H9 (cell line): ENCODE measurements at places on chromosomes 2 and 18.

DNA sequence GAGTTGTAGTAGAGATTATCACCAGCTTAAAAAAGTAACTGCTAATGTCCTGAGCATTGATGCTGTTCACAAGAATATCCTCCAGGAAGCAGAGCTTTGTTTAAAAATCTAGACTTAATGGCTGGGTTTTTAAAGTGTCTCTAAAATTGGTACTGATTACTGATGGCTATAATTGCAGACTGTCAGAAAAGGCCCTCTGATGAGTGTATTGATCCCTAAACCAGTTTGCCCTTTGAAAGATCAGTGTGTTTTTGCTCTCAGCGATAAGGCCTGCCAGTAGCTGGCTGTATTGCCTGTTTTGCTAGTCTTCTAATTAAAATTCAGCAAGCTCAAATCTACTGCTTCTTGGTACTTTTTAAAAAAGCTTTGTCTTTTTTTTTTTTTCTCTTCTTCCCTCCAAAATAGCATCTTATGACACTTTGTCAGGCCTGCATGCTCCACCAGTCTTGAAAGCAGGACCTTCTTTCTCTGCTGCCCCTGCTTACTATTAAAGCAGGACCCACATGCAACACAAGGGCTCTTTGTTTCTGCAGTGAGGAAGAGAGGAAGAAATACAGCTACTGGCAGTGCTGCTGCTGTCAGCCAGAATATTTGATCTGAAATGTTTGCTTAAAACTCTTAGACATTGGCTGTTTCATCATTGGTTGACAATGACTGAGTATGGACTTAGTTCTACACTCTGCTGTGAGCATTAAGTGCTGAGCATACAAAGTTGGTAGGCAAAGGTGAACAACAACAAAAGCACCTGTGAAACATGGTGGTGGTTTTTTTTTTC is 1.8 kb downstream of the SEC11C start:
- no peak for DNase-seq

GRCh38 chr2:54558188-54559005 is 102.3 kb downstream of the SPTBN1 start:
- peak; percentile 85 for DNase-seq

DNA sequence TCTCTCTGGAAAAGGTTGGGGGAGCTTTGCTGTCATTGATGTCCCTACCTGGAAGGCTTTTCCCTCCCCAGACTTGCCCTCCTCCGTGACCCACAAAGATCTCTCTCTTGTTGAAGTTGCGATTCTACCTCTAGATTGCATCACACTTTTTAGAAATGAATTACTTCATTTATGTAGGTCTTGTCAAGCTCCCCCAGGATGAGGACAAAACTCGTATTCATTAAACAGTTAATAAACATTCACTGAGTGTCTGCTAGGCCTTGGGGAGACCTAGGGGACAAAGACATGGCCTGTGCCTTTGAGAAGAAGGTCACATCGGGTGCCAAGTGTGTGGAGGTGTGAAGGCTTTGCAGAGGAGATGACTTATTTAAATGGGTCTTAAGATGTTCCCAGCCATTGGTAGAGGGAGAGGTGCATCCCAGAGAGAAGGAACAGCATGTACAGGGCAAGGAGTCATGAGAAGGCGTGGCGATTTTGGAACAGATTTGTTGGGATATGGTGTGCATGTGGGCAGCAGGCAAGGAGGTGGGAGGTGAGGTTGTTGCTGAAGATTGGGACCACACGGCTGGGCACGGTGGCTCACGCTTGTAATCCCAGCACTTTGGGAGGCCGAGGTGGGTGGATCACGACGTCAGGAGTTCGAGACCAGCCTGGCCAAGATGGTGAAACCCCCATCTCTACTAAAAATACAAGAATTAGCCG is 9.8 kb upstream of the YWHAQ start:
- DNase-seq, result no peak

DNA sequence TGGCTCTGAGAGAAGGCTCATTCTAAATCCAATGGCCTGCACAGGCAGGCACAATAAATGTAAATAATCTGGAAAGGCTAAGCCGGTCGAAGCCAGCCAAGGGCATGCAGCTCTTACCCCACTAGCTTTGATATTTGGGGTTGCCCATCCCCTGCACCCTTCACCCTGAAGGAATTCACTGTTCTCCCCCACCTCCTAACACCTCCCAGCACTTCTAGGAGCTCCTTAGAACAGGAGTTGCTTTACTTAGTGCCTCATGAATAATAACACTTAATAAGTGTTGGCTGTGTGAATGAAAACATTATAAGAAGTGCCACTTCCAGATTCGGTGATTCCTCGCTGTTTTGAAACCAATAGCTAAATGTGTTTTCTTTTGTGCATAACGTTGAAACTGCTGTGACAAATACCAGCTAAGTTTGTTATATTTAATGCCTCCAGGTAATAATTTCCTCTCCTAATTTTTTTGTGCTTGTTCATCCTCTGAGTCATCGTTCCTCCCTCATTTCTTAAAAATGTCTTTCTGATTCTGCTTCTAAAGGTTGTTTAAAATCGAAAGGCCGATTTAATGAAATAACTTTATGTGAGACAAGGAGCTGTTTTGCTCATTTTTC is 458.8 kb downstream of the METTL4 start:
- no peak for DNase-seq

DNA sequence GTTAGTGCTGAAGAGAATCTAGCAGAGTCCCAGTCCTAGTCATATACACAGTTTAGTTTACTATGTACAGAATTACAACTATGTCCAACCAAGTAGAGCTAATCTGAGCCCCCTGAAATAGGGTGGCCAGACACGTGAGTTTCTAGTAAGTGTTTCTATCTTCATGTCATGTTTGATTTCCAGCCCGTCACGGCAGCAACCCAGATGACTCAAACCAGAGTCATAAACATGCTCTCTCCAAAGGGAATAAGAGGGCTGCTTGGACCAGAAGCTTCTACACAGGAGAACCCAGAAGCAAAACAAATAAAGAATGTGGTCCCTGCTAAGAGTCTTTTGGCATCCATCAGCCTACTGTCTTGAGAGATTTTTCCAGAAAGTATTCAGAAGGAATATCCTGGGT is 64.9 kb upstream of the WIPF1 start:
- DNase-seq, result no peak

DNA sequence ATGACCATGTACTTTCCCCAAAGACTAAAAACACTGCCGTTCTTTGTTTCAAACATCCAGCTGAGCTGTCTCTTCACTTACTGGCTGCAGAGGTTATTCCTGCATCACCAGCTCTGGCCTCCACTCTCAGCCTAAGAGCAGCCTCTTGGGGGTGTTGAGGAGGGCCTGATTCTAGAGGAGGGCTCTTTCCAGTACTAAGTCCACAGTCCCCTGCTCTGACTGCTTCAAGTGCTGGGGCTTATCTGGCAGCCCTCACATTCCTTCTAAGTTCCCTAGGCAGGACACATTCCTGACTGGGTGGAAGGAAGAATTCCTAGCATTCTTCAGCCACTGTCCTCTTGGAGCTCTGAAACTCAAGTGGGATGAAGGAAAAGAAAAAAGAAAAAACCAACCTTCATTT is 32.9 kb upstream of the EHBP1 start:
- DNase-seq, result peak; percentile 66

DNA sequence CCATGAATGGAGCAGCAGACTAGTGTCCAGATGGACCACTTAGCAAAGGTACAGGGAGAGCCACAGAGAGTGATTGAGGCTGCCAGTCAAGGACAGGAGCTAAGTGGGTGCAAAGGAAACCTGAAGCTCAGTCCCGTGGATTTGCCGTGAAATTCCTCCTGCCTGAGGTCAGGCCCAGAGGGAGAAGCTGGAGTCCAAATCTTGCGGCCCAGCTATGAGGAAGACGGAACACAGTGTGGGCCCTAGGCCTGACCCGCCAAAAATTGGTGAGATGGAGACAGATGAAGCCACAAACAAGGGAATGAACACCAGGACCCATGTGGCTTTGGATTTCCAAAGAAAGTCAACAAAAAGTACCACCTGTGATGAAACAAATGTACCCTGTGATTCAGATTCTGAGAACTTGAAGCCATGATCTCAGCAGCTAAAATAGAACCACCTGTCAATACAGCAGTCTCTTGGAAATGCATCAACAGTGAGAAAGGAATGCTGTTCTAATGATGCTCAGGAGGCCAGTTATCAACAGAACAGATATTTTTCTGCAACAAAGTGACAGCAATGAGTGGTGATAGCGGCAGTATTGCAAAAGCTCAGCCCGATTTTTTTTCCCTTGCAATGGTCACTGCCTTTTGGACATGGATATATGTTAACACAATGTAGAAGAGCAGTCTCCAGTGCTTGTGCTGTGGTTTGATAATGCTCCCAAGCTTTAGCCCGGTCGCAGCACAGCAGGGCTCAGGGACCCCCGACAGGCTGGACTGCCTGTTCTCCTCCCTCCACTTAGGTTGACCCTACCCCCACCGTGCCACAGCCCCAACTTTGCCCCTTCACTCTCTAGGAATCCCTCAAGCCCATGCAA is 10.7 kb downstream of the COL6A3 start:
- DNase-seq, result no peak

- DNase-seq, result no peak
Observed at GRCh38 chr2:78861546-78861945, 164.0 kb upstream of the REG3G start.

DNA sequence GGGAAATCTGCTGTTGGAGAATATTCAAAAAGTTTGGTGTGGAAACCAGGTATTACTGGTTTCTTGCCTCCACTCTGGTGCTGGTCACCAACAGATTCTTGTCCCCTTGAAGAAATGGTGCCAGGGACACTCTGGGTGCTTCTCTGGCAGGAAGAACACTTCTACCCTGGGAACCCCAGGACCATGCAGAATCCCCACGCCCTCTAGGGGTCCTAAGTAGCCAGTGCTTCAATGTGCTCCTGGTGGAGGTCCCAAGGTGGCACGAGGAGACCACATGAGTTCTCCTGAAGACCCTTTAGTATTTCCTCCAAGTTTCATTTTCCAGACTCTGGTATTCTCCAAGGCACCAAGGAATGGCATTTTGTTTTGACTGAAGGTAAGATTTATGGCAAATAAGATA is 380.6 kb downstream of the TSN start:
- peak; percentile 59 for DNase-seq

GRCh38 chr2:233351423-233351822 is 2.9 kb upstream of the DGKD start:
- no peak for DNase-seq

DNA sequence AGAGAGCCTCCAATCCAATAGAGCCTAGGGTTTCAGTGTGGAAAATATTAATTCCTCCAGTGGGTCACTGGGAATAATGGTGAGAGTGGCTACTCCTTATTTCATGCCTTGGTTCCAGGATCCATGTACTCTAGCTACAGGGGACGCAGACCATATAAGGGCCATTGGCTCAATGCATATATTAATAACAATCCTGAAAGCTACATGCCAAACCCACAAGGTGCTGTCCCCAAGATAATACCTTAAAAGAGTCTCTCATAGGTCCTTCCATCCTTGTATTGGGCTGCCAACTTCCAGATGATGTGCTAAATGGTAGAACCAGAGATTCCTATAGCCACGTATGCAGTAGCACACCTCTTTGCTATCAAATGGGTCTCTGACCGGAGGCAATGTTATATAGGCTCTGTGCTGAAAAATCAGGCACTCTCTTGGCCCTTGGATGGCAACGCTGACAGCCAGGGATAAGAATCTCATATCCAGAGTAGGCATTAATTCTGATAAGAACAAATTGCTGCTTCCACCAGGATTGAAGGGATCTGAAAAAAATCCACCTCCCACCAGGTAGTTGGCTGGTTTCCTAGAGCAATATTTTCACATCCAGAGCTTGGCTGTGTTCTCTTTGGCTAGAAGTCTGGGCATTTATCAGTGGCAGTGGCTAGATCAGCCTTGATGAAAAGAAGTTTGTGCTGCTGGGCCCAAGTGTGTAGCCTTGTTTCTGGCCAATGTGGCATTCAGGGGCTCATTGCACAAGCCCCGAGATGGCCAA is 218.1 kb upstream of the MGAT5 start:
- no peak for DNase-seq

GRCh38 chr2:149877913-149878312 is 290.3 kb upstream of the MMADHC start:
- no peak for DNase-seq

GRCh38 chr2:6352247-6352646 is 513.5 kb downstream of the CMPK2 start:
- DNase-seq, result no peak

DNA sequence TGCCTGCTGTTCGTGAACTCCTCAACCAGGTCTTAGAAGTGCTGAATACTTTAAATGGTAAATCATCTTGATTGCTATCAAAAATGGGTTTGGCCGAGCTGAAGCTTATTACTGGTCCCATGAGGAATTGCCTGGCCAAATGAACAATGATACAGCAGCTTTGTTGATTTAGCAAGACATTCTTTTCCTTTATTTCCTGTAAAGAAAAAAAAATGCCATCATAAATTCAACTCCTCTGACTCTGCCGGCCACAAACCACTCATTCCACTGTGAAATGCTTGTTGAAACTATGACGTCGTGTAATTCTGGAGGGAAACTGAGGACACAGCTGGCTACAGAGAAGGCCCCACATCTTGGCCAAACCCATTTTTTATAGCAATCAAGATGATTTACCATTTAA is 74.2 kb upstream of the ID2 start:
- DNase-seq, result no peak

GRCh38 chr2:111923276-111923804 is 24.9 kb downstream of the MERTK start:
- no peak for DNase-seq

- DNase-seq, result peak; percentile 89
Observed at GRCh38 chr2:190679813-190680591, 31.1 kb downstream of the NAB1 start.

- no peak for DNase-seq
Observed at GRCh38 chr2:149768320-149768799, 180.8 kb upstream of the MMADHC start.

GRCh38 chr2:168995744-168996143 is 35.4 kb downstream of the ABCB11 start:
- no peak for DNase-seq

DNA sequence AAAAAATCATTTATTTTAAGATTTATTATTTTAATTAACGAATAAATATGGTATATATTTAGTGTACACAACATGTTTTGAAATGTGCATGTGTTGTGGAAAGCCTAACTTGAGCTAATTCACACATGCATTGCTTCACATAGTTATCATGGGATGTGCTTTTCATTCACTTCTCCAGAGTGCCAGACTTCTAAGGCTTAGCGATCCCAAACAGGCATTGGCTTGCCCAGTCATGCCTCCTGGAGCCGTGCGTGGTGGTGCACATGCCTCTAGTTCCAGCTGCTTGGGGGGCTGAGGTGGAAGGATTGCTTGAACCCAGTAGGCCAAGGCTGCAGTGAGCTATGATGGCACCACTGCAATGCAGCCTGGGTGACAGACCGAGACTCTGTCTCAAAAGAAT is 40.5 kb downstream of the ARHGEF4 start:
- DNase-seq, result no peak
